ENCODE measurements at places on chromosomes 1 and 21.
A peak's percentile ranks its signal among the peaks of the same experiment; 100 is the strongest.

GRCh38 chr21:21204366-21204996, 206.3 kb downstream of the NCAM2 start:
- no peak for DNase-seq

DNA sequence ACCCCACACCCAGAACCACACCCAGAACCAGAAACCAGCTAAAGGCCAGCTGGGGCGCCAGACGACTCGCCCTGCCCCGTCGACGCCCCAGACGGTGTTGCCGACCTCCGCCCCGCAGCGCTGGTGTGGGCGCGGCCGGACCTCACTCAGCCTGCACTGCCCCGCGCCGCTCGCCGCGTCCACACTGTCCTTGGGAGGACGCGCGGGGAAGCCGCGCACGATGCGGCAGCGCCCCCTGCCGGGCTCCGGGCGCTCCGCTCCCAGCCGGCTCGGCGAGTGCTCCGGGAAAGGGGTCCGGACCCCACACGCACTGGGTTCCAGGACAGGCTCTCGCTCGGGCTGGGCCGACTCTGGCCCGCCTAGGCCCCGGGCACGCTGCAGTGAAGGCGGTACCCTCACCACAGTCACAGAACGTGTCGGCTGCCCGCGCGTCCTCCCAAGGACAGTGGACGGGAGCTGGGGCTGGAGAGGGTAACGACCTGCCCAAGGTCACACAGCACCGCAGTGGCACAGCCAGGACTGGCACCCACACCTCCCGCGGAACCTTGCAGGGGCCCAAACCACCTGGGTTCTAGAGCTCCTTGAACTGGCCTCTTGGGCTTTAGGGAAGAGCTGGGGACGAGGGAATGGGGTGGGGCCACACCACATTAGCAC, 90.2 kb downstream of the DMRTA2 start:
- peak; percentile 70 for DNase-seq

DNA sequence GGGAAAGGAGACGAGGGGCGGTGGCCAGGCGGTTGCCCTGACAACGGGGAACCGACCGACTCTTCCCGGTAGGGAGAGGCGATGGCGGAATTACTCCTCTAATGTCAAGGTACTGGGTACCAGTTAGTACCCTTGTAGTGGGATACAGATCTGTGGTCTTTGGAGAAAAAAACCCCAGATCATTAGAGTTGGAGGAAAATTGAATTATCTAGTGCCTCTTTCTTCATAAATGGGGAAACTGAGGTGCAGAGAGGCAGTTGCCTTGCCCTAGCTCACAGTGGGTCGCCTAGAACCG, 545 bp upstream of the PEF1 start:
- DNase-seq = no peak

DNA sequence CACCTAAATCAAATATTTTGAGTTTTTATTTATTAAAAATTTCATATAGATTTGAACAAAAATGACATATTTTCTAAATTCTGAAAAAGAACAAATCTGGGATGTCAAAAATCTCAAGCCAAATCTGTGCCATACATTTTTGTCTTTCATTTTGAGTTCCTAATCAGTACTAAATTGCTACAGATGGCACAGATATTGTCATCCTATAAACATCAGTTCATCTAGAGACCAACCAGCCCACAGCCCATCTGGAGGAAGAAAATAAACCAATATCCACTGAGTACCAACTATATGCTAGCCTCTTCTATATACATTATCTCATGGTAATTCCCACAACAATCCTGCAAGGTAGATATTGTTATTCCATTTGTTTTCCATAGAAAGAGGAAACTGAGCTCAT, 156.8 kb upstream of the ATP1B1 start:
- no peak for DNase-seq

DNA sequence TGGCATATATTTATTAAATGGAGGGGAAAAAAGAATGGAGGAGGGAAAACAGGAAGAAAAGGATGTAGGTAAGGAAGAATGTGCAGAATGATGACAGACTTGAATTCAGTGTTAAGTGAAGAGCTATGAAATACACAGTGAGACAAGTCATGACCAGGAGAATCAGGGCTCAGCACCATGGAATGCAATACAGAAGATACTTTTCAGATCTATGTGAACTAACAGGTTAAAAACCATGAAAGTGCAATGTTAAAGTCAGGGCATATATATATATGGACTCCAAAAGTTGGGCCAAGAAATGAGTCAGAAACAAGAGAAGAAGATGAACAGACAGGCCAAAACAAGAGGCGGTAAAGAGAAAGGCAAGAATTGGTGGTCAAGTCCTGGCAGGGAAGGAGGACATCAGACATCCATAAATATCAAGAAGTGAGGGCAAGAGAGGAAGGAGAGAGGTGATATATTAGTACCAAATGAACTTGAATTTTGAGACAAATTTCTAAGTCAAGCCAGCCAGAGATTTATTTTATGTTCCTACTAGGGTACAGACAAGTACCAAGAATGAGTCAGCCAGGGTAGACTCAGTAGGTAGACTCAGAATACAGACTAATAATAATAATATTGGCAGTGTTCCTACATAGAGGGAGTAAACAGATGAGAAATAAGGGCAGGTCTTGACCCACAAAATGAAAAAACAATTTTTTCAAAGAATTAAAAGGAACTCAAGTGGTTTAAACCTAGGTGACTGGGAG, 39.5 kb upstream of the MCOLN3 start:
- DNase-seq = no peak

GRCh38 chr21:44375761-44376241, 22.4 kb downstream of the TRPM2 start:
- DNase-seq = no peak

DNA sequence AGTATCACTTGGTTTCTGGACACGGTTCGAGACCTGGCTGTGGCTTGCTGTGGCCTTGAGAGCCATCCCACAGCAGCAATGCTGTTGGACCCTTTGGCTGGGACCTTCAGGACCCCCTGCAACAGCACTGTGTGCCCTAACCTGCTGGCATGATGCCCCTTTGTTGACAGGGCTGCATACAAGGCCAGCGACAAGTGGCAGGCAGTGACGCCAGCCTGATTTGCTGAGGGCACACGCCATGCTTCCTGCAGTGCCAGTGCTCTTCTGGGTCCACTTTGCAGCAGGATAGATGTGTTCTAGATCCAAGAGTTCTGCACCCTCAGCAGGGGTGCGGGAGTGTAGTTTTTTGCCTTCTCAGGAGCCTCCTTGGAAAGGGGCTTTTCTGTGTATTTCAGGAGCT, 32.8 kb downstream of the COQ8A start:
- DNase-seq = no peak

All from suppressor macrophage treated with lipopolysaccharide for 1 hour (primary cell).